Breast epithelium (tissue), 4 donors: ENCODE measurements at places on chromosomes 2 and 18.

DNA sequence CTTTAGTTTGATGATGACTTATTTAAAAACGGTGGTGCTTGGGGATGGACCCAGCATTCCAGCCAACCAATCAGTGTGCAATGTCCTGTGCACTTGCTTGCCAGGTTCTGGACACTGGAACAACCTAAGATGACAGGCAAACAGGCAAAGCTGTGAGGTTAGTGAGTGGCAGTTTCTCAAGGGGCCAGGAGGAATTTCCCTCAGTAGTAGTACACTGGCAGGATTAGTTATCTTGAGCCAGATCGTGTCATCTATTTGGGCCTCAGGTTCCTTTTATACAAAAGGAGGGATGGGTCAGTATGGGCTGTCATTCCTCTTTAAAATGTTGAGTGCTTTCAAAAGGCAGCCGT is 26.6 kb downstream of the MAP4K4 start:
- H3K4me1 ChIP-seq: peaks cover 6% of the 10 kb centered on the region
- no peak overlapping the region for H3K27ac ChIP-seq

DNA sequence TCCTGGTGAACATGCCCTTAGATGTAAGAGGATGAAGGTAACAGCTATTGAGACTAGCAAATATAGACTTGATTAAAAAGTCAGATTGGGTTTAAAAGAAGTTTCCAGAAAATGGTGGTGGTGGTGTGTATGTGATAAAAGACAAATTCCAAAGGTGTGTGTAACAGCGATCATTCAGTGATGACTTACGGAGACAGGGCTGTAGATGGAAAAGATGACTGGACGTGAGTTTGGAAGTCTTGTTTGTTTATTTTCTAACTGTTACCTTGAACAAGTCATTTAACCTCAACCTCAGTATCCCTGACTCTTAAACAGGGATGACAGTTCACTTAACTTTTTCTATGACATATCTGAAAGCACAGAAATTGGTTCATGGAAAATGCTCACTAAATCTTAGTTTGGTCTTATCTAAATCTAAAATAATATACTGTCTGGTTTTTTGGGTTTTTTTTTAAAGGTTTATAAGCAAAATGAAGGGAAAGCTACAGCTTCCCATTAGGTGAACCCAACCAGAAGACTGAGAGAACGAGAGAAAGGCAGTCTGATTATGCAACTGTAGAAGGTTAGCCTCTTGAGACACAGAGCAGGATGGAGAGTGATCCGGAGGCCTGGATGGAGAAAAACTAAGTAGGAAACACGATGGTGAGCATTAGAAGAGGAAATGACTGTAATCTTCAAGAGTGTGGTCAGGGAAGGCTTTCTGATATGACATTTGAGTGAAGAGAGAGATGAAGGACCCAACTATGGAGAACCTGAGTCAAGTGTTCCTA is 71.9 kb downstream of the TCF4 start:
- no peaks in the 10 kb centered on the region for H3K4me1 ChIP-seq
- DNase-seq: no peak
- H3K4me3 ChIP-seq: no peak overlapping the region
- H3K27me3 ChIP-seq: no peaks in the 10 kb centered on the region
- H3K36me3 ChIP-seq: no peaks in the 10 kb centered on the region

GRCh38 chr2:222433332-222434173 is 9.2 kb downstream of the SGPP2 start:
- no peak overlapping the region for H3K4me3 ChIP-seq
- peak; percentile 20 for DNase-seq
- H3K4me1 ChIP-seq: no peaks in the 10 kb centered on the region

DNA sequence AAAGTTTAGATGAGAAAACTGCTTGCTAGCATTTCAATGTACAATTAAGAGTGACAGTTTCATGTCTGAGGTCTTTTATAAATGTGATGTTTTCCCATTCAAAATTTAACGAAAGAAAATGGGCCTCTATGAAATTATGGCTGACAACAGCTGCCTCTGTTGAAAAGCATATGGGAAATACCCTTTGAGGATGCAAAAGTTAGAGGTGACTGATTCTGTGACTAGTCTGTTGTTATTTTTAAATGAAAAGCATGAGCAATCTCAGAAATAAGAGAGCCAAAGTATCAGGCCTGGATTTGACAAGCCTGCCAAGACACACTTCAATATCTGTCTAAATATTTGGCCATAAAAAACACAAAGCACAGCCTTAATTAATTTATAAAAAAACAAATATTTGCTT is 580.8 kb downstream of the ERBB4 start:
- no peak overlapping the region for H3K27ac ChIP-seq
- H3K4me1 ChIP-seq: no peaks in the 10 kb centered on the region
- H3K27me3 ChIP-seq: no peaks in the 10 kb centered on the region
- no peak overlapping the region for H3K4me3 ChIP-seq
- no peak for DNase-seq
- H3K36me3 ChIP-seq: no peaks in the 10 kb centered on the region

GRCh38 chr18:34352385-34353163 is 127.9 kb upstream of the NOL4 start:
- H3K4me3 ChIP-seq: no peak overlapping the region
- H3K27ac ChIP-seq: no peak overlapping the region
- no peak for DNase-seq
- no peaks in the 10 kb centered on the region for H3K4me1 ChIP-seq
- no peaks in the 10 kb centered on the region for H3K27me3 ChIP-seq
- H3K36me3 ChIP-seq: no peaks in the 10 kb centered on the region

- H3K27me3 ChIP-seq: no peaks in the 10 kb centered on the region
- H3K27ac ChIP-seq: no peak overlapping the region
- no peaks in the 10 kb centered on the region for H3K36me3 ChIP-seq
- no peak overlapping the region for H3K4me3 ChIP-seq
- H3K4me1 ChIP-seq: no peaks in the 10 kb centered on the region
Observed at GRCh38 chr18:23316988-23317387, 136.1 kb upstream of the RIOK3 start.

DNA sequence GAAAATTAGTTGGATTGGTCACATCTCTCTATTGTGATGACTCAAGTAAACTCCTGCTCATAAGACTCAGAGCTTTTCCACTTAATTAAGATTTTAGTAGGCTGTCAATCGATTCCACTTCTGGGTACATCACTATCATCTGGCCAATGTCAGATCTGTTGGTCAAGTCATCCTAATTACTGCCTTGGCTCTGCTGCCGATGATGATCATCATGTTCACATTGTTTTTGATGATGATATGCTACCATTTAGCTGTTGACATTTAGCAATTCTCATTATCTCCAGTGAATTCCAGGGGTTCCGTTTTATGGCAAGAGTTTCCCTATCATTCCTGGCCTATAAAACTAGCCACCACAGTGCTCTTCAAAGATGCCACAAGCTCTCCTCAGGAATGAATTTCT is 253.4 kb downstream of the IKZF2 start:
- no peak for DNase-seq
- no peaks in the 10 kb centered on the region for H3K4me1 ChIP-seq
